ENCODE measurements at places on chromosomes 12 and 14.
A peak's percentile ranks its signal among the peaks of the same experiment; 100 is the strongest.

DNA sequence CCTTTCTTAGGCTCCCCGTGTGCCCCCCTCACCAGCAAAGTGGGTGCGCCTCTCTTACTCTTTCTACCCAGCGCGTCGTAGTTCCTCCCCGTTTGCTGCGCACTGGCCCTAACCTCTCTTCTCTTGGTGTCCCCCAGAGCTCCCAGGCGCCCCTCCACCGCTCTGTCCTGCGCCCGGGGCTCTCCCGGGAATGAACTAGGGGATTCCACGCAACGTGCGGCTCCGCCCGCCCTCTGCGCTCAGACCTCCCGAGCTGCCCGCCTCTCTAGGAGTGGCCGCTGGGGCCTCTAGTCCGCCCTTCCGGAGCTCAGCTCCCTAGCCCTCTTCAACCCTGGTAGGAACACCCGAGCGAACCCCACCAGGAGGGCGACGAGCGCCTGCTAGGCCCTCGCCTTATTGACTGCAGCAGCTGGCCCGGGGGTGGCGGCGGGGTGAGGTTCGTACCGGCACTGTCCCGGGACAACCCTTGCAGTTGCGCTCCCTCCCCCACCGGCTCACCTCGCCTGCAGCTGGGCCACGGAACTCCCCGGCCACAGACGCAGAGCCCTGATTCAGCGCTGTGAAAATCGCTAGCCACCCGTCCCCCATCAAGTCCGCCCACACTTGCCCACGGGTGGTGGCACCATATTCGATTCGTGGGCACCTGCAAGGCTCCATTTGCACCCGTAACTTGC, 1.3 kb downstream of the TMEM233 start:
- no peak for DNase-seq

- DNase-seq, result no peak
Measured at GRCh38 chr12:116598311-116599284, 39.4 kb downstream of the MAP1LC3B2 start.

DNA sequence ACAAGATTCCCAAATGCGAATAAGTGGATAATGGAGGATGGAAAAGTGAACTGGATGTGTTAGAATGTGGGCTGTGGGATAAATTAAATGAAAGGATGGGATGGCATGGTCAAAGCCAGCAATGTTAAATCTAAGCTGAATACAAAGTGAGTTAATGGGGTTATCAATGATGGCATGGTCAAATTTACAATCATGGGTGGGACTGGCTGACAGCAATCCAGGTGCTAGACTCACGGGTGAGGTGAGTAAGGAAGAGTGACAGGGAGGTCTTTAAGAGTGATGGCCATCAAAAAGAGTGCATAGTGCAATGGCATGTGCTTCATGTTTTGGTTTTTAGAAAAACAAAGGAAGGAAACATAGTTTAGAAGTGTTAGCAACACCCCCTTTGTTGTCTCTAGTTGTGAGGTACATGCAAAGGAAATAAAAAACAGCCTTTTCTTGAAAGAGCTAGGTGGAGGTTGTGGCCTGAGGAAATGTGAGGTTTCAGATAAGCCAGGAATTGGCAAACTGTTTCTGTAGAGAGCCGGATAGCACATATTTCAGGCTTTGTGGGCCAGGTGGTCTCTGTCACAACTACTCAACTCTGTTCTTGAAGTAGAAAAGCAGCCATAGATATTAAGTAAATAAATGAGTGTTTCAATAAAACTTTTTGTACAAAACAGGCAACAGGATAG, 328.7 kb downstream of the RPL10L start:
- DNase-seq, result no peak

DNA sequence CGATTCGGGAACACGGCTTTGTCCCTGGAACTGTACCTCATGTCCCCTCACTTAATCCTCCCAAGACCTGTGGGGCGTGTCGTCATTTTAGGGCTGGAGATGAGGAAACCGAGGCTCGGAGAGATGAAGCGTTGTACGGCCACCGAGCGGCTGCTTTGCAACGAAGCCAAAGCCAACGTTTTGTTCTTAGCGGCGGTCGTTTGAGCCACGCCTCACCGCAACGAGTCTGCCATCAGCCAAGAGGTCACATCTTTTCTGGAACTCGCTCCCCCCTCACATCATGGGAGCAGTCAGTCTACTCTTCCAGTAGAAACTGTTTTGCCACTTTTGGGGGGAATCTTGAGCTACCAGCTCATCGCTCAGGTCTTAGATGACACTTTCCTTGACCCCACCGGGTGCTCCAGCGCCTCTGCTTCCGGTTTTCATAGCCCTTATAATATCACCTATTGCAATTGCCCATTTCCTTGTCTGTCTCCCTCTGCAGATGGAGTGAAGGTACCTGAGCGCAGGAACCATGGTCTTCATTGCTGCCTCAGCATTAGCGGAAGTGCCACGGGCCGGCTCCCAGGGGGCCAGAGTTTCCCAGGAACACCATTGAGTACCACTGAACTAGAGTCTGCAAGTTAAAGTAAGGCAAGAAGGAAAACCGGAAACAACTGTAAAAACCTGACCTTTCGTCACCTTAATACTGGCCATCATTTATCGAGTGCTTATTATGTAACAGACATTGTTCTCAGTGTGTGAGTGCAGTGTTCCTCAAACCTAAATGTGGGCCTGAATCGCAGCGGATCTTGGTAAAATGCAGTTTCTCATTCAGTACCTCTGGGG, 19.6 kb downstream of the NINJ2 start:
- no peak for DNase-seq

GRCh38 chr12:79083181-79083580, 218.6 kb downstream of the SYT1 start:
- no peak for DNase-seq

DNA sequence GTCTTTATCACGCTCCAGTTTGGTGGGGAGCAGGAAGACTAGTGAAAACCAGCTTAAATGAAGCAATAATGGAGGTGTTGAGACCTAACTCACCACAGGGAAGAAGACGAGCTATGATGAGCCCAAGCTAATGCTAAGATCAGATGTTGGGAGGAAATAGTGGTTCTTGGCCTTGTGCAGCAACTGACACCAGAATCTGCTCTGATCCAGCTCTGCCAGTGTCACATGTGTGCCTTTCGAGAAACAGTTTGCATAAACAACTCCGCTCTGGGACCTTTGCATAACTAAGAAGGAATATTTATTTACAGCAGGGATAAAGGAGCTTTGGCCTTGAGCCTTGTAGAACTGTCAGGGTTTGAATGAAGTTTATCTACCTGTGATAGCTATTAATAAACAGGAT, 369.4 kb upstream of the CCDC196 start:
- no peak for DNase-seq

DNA sequence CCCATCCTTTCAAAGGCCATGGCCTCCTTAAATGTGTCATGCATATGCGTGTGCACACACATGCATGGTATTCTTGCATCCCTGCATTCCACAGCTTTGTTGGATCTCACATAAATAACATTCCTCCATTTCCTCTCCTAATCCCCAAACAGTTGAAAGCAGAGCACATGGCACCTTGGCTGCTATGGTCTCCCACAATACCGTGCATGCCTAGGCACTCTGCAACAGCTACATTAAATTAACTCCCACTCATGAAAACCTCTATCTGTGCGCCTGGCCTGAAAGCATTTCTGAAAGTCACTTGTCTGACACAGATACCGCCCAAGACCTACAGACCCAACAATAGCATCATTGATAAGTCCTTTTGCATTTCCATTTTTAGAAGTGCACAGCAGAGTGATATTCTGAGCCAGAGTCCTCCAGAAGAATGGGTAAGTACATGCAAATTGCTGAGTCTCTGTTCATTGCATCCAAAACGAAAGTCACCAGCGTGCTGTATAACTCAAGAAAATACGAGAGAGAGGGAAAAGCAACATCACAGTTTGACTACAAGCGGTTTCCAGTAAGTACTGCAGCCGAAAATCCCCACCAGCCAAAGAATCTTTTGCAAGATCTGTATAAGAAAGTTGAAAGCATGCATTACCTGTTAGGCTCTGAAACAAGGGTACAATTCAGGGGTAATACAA, 436 bp downstream of the ASB2 start:
- DNase-seq, result no peak

- no peak for DNase-seq
Measured at GRCh38 chr12:98329589-98329988, 185.8 kb upstream of the TMPO start.

DNA sequence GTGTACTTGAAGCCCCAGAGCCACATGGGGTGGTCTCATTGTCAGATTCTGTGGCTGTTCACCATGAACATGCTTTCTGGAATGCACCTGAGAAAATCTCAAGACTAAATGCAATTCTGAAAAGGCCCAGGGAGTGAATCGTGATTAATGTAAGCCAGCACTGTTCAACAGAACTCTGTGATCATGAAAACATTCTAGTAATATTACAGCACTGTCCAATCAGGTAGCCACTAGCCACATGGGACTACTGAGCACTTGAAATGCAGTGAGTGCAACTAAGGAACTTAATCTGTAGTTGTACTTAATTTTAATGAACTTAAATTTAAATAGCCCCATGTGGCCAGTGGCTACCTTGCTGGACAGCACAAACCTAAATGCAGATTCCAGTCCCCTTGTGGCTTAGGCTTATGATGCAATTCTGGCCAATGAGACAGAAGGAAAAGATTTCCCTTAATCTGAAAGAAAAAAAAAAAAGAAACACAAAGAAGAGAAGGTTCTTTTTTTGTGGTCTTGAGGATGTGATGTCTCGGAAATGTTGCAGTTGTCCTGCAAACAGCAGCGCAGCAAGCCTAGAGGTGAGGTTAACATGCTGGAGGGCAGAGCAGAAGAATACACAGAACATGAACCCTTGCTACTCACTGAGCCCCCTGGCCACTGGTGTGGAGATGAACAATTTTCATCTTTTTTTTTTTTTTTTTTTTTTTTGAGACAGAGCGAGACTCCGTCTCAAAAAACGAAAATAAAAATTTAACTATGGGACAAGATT, 48.2 kb downstream of the SPPL3 start:
- no peak for DNase-seq

GRCh38 chr12:101773650-101774162, 34.4 kb upstream of the SYCP3 start:
- peak; percentile 31 for DNase-seq

- no peak for DNase-seq
Measured at GRCh38 chr12:6778217-6778573, 5.9 kb downstream of the LAG3 start.

- DNase-seq, result no peak
Measured at GRCh38 chr14:21521501-21521900, 4.6 kb downstream of the SALL2 start.

- DNase-seq, result no peak
Measured at GRCh38 chr12:95615749-95616148, 64.5 kb upstream of the USP44 start.

DNA sequence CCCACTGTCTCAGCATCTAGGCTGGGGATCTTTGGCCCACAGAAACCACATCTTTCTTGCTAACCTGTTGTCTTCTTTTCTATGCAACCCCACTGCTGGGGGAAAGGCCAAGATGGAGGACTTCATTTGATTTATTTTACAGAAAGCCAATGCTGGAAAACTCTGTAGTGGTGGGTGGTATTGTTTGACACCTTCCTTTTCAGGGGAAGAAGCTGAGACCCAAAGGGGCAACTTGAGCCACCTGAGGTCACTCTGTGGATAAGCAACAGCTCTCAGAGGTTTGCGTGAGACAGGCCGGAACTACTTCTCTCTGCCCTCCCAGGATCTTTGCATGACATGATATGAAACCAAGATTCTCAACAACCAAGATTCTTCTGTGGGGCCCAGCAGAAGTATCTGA, 645.2 kb downstream of the VRK1 start:
- no peak for DNase-seq

GRCh38 chr12:116319898-116320621, 42.6 kb upstream of the MED13L start:
- DNase-seq, result no peak

GRCh38 chr12:118813778-118814357, 167.5 kb upstream of the SRRM4 start:
- DNase-seq, result no peak

- no peak for DNase-seq
Measured at GRCh38 chr12:111197376-111197944, 171.4 kb downstream of the PHETA1 start.

- DNase-seq, result no peak
Measured at GRCh38 chr14:101223561-101224162, 320.1 kb upstream of the RTL1 start.

DNA sequence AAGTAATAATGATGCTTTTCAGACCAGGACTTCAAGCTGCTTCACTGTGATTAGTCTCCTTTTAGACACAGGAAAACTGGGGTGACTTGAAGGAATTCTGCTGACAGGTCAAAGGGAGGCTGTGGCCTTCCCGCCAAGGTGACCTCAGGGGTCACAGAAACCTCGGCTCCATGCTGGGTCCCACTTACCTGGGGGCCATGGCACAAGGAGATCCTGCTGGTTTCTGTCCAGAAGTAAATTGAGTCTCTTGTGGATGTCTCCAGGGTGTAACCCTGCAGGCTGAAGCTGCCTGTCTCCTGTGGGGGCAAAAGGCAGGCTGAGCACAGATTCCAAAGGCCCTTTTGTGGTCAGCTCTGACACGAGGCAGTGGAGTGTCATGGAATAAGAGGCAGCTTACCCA, 138.7 kb upstream of the MED13L start:
- DNase-seq, result no peak

DNA sequence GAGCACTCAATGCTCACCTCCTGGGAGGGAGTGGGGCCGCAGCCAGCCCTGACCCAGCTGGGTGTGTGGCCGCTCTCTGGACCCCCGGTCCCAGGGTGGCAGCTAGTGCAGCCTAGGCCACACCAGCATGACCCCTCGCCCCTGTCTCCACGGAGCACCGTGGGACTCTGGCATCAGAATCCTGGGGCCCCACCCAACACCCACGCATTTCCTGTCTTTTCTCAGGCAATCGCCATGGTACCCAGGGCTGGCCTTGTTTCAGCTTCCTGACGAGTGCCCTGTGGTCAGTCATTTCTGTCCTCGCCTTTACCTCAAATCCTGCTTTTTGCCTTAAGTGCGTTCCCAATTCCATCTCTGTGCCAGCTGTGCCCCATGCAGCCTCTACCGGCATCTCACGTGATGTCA, 15.9 kb downstream of the PACS2 start:
- DNase-seq, result no peak

DNA sequence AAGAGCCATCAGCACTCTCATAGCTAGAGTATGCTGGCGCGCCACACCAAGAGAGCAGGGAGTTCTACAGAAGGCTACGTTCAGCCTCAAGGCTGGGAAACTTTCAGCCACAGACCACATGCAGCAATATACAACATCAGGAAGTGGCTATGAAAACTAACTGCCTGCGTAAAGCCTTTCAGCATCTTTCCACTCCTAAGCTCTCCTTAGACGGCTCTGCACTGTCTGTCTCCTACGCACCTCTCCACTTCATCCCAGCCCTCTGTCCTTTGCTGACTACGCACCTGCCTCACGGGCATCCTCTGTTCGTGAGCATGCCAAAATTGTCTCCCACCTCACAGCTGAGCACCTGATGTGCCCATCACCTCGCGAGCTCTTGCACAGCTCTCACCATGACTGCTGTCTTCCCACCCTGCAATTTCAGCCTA, 9.7 kb downstream of the MPHOSPH9 start:
- DNase-seq, result no peak

- DNase-seq, result no peak
Measured at GRCh38 chr14:20486684-20487395, 17.6 kb downstream of the PNP start.

- DNase-seq, result no peak
Measured at GRCh38 chr12:31804185-31804504, 75.3 kb upstream of the AMN1 start.

Data from stimulated activated CD4-positive, alpha-beta T cell treated with anti-CD3 and anti-CD28 coated beads, Interleukin-1b, Interleukin-23, amount 100 ng/mL, for 1 hour (primary cell).